ENCODE measurements at places on chromosomes 13 and 19.

DNA sequence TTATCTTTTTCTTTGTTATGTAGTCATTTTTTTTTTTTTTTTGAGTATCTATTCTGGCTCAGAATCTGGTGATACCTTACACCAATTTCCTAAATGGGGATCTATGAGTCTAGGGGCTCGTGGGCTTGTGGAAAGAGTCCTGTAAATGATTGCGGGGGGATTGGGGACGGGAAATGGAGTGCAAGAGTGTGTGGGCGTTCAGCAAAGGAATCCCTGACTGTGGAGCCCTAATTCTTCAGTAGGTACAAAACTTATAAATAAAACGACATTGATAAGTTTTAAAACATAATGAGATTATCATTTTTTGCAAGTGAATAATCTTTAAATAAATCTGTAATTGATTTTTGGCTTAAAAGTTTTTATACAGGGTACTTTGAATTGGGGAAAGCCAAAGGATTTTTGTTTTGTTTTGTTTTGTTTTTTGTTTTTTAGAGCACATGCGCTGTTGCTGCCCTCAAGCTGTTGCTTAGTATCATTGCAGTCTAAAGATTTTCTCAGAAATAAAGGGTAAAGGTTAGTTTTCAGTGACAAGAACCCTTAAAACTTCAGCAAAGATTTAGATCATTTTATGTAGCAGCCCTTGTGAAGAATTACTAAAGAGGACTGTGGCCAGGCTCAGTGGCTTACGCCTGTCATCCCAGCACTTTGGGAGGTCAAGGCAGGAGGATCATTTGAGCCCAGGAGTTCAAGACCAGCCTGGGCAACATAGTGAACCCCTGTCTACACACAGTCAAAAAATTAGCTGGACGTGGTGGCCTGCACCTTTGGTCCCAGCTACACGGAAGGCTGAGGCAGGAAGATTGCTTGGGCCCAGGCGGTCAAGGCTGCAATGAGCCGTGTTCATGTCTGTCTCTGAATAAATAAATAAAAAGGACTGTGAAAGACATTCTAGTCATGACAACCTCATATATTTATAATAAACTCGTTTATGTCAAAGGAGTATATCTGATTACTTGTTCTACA is 1.7 kb downstream of the ERCC5 start:
- peak; percentile 29 for DNase-seq

DNA sequence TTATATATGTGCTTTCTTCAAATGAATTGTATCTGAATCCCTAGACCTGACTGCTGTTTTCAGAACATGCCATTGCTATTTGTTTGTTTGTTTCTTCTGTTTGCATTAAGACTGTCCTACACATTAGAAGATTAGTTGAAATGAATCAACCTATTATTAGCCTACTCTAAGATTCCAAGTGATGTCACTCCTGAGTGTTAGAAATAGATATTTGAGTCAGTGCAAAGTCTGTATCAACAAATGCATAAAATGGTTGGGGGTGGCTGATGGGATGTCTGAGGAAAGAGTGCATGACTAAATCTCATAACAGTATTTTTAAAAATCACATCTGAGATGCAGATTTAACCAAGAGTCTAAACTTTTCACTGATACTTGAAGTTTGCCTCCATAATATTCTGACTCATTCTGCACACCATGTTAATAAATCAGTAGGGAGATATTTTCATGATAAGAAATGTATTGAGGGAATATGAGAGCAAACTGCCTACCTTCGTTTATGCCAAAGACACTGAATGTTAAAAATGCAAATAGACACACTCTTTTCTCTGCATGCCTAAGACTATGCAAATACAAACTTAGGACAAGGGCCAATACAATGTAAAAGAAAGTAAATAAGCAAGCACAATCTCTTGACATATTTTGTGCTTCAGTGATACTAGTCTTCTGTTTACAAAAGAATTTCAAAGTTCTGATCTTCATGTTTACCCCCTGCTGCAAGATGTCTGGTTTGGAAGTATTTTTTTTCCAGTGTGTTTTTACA is 253.3 kb downstream of the LIG4 start:
- no peak for DNase-seq

DNA sequence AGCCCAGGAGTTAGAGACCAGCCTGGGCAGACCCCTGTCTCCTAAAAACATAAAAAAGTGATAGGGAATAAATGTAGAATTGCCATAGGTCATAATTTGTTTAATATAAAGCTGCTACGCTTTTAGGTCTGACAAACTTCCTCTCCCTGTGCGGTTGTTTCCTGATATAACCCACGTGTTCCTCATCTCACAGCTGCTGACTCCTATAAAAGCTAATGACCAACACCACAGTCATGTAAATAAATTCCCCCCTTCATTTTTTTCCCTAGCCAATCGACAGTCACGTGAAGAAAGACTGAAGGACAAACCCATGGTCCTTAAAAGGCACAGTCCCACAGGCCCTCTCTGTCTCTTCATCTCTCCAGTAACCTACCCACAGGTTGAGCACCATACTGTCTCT is 27.5 kb downstream of the ZNF266 start:
- DNase-seq = no peak

DNA sequence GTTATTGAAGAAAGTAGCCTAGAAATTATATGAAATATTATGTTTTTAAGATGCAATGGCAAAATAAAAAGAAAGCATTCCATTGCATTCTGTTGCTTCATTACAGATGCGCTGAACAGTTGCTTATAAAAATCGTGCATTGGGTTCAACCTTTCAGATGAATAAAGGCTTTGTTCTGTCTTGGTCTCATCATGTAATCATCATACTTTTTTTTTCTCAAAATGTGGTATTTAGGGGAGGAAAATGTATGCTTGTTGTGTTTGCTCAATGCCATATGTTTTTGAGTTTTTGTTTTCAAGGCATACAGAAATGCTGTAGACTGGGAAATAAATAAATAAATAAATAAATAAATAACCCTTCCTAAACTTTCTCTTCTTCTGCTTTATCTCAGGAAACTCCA is 1.1 kb upstream of the MBNL2 start:
- no peak for DNase-seq

DNA sequence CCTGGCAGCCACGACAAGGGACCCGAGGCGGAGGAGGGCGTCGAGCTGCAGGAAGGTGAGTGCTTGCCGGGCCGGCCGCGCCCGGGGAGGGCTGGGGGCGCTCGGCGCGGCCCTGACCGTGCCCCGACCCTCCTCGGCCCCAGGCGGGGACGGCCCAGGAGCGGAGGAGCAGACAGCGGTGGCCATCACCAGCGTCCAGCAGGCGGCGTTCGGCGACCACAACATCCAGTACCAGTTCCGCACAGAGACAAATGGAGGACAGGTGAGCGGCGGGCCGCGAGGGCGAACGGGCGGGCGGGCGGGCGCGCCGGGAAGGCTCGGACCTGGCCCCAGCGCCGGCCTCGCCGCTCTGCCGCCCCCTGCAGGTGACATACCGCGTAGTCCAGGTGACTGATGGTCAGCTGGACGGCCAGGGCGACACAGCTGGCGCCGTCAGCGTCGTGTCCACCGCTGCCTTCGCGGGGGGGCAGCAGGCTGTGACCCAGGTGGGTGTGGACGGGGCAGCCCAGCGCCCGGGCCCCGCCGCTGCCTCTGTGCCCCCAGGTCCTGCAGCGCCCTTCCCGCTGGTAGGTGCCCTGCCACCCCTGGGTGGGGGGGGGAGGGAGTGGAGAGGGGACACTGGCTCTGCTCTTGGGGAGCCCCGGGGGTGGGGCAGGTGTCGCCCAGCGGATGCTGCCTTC is 816 bp downstream of the USF2 start:
- DNase-seq = peak; percentile 82

GRCh38 chr13:23443878-23444277 is 10.4 kb upstream of the SACS start:
- DNase-seq = no peak

GRCh38 chr19:1396019-1396767 is 5.1 kb downstream of the GAMT start:
- no peak for DNase-seq

DNA sequence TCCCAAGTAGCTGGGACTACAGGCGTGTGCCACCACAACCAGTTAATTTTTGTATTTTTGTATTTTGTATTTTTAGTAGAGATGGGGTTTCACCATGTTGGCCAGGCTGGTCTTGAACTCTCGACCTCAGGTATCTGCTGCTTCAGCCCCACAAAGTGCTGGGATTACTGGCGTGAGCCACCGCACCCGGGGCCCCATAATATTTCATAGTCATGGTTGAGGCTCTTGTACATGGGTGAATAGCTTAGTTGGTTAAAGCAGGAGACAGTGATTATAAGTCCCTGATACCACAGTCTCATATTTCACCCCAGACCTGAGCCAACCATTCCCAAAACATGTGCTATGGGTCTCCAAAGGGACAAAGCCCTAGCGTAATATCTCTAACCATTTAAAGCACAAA is 26.1 kb downstream of the MBNL2 start:
- DNase-seq = no peak

GRCh38 chr13:34338102-34338501 is 520.2 kb downstream of the RFC3 start:
- no peak for DNase-seq

DNA sequence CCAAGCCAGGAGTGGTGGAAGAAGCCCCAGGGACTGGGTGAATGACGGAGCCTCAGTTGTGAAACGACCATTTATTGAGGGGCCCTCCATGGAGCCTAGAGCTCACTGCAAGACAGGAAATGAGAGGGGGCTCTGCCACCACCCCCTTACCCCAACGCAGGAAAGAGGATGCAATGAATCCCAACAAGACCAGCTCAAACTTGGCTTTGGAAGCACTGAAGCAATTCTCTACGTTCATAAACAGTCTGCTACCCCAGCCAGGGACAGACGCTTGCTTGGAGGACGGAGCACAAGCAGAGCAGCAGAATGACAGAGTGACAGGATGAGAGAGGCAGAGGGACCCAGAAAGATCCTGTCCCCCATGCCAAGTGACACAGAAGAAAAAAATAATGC is 1.0 kb downstream of the PRKACA start:
- no peak for DNase-seq

- no peak for DNase-seq
Measured at GRCh38 chr13:111213964-111214726, 99.0 kb downstream of the ARHGEF7 start.

- no peak for DNase-seq
Measured at GRCh38 chr19:45151821-45152503, 8.8 kb downstream of the NKPD1 start.

- no peak for DNase-seq
Measured at GRCh38 chr19:3231288-3231687, 6.8 kb downstream of the CELF5 start.

GRCh38 chr19:50819636-50820035 is 4.0 kb downstream of the KLK1 start:
- DNase-seq = no peak

DNA sequence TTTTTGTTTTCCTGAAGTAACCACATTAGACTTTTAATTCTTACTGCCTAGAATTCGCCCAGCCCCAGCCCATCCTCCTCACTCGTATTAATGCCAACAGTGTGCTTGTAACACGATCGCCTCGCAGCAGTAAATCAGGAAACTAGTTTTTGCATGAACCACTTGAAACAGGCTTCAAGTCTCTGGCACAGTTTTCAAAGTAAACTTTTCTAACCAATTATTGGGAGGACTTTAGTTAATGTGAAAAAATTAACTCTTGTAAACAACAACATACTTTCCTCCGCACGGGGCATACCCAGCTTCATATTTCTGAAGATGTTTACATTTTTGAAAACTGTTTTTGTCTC is 39.2 kb downstream of the TNFRSF19 start:
- DNase-seq = peak; percentile 67

- DNase-seq = no peak
Measured at GRCh38 chr13:40271271-40271885, 395.1 kb downstream of the FOXO1 start.

DNA sequence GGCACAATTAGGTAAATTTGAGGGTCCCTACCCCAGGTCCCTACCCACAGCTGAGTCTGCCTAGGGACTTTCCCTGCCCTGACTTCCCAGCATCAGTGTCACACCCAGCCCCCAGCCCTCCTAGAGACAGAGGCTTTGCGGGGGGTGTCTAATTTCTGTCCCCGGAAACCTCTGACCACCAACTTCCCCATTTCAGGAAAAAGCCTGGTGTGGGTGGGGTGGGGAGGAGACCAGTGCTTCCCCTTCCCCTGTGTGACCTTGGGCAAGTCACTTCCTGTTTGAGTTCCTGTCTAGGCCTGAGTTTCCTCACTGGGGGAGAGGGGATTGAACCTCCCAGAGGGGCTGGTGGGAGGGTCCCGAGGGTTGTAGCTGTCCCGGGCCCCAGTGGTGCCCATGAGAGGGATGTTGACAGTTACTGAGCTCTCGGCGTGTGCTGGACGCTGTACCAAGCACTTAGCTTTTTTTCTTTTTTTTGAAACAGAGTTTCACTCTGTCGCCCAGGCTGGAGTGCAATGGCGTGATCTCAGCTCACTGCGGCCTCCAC is 7.9 kb downstream of the VASP start:
- DNase-seq = no peak

DNA sequence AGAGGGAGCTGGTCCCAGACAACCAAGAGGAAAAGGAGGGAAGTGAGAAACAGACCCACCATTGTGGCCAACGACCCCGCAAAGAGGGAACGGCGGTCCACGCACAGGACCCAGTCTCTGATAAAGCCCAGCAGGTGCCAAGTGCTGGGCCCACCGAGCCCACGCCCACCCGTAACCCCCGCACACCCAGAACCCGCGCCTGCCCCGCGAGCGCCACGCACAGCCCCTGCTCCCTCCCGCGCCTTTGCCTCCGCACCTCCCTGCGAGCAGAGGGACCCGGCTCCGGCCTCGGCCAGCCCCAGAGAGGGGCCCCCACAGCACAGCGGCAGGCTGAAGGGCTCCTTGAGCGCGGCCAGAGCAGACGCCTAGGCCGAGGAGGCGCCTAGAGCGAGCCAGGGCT is 1192.2 kb downstream of the PCDH17 start:
- DNase-seq = no peak

GRCh38 chr13:109700176-109700575 is 86.2 kb downstream of the IRS2 start:
- DNase-seq = peak; percentile 57

GRCh38 chr19:45815481-45816216 is 541 bp upstream of the RSPH6A start:
- DNase-seq = no peak

GRCh38 chr19:12987781-12988180 is 7.5 kb upstream of the NFIX start:
- DNase-seq = no peak

GRCh38 chr13:79405501-79405830 is 589 bp downstream of the RBM26 start:
- no peak for DNase-seq

DNA sequence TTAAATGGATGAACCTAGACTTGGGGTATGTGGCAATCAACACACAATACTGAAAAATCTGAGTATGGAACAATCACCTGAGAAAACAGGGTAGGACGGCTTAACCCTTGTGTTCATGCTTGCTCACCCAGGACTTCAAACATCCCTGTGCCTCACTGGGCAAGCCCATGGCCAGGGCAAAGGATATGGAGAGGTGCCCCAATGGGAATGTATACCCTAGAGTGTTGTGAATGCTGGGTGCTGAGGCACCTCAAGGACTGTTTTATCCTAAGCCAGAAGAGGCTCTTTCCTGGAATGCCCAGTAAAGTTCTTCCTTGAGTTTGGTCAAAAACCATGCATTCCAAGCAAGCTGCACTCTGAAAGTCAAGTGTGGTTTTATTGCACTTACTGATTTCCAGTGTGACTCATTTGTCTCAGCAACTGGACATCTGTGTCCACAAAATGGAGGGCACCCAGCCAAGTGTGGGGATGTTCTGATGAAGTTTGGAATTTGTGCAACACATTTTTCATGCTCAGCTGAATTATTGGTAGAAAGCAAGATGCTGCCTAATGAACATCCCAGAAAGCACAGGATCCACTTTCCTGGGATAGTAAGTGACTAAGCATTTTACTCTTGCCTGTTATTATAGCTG is 531.3 kb downstream of the RFC3 start:
- peak; percentile 89 for DNase-seq

- DNase-seq = no peak
Measured at GRCh38 chr13:95140502-95140901, 160.7 kb downstream of the ABCC4 start.
